ENCODE measurements at places on chromosomes 3 and 15.

DNA sequence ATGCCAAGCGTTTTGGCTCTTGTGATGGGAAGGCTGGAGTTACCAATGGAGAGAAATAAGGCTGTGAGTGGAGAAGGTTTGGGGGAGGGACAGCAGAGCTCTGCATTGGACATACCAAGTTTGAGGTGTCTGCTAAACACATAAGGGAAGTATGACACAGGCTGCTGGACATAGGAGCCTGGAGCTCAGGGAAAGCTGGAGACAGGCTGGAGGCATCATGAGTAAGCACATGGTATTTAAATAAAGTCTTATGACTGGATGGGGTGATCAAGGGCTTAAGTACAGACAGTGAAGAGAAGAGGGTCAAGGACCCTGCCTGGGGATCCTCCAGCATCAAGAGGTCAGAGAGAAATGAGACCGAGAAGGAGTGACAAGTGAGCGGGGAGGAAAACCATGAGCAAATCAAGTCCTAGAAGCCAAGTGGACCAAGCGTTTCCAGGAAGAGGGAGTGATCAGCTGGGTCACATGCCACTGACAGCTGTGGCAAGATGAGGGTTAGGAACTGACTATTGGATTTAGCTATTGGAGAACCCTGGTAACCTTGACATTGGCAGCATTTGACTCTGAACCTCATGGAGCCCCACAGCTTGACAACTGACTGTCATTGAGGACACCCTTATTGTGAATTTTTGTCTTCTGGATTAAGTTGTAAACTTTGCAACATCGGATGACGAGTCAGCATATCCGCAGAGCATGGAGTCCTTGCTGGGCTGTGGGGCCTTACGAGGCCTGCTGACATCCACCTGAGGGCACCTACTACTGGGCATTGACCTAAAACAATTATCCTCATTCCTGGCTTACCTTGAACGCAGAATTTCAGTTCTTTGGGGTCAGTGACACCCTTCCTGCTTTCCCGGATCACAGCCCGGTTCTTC, 78.7 kb upstream of the ETV5 start:
- DNase-seq, result no peak

GRCh38 chr3:141940194-141940776, 63.8 kb downstream of the ATP1B3 start:
- peak; percentile 79 for DNase-seq

- DNase-seq, result peak; percentile 42
These were observed 39.9 kb downstream of the TGFBR2 start for GRCh38 chr3:30646181-30646876.

GRCh38 chr15:73323956-73324355, 44.8 kb downstream of the HCN4 start:
- no peak for DNase-seq

- no peak for DNase-seq
These were observed 49.2 kb downstream of the TM4SF4 start for GRCh38 chr3:149523512-149524299.

DNA sequence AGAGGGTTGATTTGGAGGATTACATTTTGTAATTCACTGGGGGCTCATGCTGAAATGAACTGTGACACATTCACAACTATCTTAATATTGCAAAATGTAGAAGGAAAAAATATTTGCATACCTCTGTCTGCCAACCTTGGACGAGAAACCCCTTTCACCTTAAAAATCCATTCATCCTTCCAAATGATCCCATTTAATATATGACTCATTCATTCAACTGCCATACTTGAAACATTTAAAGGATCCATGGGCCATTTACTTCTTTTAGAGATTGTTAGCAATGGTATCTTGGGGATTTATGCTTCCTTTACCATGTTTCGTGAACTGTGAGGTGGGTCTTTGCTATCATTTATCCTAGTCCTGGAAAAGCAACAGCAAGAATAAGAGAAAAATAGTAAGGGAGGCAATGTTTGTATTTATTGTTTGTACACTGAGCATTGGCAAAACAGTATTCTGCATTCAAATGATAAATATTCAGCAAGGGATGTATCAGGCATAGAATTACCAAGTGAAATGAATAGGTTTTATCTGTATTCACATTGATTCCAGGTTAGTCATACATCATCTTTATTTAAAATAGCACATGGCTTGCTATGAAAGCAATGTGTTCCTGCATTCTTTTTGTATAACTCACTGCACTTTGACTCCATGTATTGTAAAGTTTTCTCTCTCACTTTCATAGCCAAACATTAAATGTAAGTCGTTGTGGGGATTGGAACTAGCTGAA, 378.1 kb downstream of the NSUN3 start:
- no peak for DNase-seq

- DNase-seq, result no peak
These were observed 412.8 kb downstream of the DIPK2A start for GRCh38 chr3:144384241-144384979.

Data from common myeloid progenitor, CD34-positive (primary cell).